Tongue (tissue), 3 donors: ENCODE measurements at places on chromosomes 16 and 17. TPM values are rescaled to one million over a fixed set of nuclear protein-coding genes. Genes with fewer than 3 reads are reported as not detected.

GRCh38 chr16:65988024-65988595 is 378.4 kb upstream of the CDH5 start:
- DNase-seq = peak; percentile 58

- DNase-seq = no peak
Measured at GRCh38 chr17:76268991-76269981, 4.1 kb downstream of the UBALD2 start.

DNA sequence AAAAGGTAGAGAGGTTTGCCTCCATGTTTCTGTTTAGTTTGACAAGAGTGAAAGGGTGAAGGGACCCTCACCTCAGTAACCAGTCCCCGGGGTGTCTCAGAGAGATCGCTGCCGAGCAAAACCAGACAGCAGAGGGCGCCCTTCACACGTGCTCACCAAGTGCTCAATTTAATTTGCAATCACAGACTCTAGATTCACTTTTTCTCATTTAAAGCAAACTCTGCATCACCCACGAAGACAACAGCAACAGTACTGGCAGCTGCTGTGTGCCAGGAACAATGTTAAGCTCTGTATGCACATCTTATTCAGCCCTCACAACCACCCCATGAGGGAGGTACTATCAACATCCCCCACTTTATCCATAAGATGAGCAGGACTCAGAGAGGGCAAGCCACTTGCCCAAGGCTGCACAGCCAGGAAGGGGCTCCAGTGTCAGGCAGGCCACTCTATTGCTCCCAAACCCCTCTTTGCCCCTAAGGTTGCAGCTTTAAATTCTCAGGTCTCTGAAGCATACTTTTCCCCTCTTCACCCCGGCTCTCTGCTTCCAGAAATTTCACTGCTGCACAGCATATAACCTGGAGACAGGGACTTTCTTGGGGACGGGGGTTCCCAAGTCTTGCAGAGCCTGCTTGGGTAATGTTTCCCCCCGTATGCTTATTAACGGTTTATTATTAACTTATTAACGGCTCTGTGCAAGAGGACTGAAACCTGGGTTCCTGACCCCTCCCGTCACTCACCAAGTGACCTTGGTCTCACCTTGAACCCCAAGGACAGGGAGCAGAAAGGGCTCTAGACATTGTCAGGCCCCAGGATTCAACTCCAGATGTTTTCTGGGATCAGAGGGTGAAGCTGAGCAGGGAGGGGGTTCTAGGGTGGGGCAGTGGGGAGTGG is 70.9 kb downstream of the CNGB1 start:
- peak; percentile 80 for DNase-seq

- DNase-seq = peak; percentile 80
Measured at GRCh38 chr16:75789237-75789636, 62.9 kb upstream of the CPHXL start.

DNA sequence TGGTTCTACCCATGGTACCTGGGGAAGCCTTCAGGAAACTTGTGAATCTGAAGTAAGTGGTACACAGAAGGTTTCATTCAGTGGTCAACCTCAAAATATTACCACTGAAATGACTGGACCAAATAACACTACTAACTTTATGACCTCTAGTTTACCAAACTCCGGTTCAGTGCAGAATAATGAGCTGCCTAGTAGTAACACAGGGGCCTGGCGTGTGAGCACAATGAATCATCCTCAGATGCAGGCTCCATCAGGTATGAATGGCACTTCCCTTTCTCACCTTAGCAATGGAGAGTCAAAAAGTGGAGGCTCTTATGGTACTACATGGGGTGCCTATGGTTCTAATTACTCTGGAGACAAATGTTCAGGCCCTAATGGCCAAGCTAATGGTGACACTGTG is 55.9 kb upstream of the SLC5A11 start:
- DNase-seq = no peak

DNA sequence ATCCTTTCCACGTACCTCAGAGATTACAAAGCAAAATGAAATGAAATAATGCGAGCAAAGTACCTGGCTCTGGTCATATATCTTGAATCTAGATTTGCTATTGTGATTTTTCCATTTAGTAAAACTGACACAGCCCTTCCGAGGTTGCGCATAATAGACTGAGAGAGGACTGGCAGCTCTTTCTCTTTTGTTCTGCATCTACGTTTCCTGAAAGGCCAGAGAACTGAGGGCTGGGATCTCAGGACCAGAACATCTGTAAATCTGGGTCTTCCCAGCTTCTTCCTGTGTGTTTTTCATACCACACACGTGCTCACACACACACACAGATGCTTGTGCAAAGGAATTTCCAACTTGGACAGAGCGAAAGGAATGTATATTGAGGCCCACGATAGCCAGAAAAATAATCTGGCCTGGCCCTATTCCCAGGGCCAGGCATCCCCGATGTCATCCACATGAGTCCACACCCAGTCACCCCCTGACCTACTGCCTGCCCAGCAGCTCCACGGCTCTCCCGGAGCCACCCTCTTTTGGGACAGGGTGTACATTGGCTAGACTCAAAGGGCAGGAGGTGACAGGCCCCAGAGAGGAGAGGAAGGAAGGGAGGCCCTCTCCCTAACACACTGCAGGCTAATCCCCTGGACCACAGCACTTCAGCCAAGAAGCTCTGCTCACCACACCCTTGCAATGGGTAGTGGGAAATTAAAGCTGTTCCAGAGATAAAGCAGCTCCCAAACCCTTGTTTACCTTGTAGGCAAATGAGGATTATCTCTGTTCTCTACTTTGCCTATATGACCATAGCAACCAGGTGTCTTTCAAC is 41.8 kb downstream of the NOL11 start:
- DNase-seq = peak; percentile 70

COG4 gene
- total RNA-seq = 38.7 TPM

TBC1D3I gene
- 0.41 TPM for total RNA-seq

ZDHHC1 gene
- total RNA-seq = 14.2 TPM
